ENCODE measurements at places on chromosomes 16 and 17.

GRCh38 chr16:9922441-9922840 is 259.8 kb downstream of the GRIN2A start:
- no peak for DNase-seq

- DNase-seq, result peak; percentile 19
Observed at GRCh38 chr16:31016018-31016417, 5.6 kb upstream of the STX1B start.

- no peak for DNase-seq
Observed at GRCh38 chr17:55629995-55630394, 92.7 kb downstream of the TMEM100 start.

DNA sequence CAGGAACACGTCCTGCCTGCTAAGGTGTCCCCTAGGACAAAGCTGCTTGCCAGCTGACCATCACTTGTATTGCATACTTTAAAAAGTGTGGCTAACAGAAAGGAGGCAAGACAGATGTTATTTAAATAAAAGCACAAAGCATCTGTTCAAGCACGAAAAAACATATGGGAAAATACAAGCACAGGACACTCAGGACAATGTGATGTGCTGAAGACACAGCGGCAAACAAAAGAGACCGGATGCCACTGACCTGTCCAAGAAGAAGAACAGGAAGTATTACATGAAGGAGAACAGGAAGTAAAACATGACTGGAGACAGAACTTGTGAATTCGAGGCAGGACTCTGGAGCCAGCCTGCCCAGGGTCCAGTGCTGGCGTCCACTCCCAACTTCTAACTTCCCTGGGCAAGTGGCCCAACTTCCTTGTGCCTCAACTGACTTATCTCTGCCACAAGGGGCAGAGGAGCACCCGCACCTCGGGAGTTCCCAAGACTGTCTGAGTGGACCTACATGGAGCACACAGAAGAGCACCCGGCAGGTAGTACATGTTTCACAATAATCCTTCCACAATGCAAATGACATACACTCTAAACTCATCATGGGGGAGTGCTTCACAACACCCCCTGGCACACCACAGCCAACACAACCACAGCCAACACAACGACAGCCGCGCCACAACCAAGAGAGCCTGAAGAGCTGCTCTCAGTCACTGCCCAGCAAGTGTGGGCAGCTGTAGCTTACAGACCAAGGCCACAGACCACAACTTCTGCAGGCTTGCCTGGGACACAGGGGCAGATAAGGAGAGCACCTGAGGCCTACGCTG is 36.6 kb downstream of the ANKRD11 start:
- no peak for DNase-seq

DNA sequence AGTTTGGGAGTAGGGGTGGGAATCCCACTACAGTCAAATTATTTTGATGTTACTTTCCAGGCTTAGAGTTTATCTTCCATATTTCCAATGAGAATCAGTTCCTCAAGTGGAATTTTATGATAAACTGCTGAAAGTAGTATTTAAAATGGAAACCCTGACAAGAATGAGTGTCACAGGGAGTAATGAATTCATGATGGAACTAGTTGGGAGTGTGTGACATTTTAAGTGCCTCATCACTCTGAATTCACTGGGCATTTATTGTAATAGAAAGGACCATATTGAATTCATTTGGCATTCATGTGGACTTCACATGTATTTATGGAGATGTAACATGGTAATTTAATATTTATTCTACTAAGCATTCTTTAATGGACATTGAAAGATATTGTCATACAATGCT is 320.9 kb downstream of the CDH13 start:
- no peak for DNase-seq

DNA sequence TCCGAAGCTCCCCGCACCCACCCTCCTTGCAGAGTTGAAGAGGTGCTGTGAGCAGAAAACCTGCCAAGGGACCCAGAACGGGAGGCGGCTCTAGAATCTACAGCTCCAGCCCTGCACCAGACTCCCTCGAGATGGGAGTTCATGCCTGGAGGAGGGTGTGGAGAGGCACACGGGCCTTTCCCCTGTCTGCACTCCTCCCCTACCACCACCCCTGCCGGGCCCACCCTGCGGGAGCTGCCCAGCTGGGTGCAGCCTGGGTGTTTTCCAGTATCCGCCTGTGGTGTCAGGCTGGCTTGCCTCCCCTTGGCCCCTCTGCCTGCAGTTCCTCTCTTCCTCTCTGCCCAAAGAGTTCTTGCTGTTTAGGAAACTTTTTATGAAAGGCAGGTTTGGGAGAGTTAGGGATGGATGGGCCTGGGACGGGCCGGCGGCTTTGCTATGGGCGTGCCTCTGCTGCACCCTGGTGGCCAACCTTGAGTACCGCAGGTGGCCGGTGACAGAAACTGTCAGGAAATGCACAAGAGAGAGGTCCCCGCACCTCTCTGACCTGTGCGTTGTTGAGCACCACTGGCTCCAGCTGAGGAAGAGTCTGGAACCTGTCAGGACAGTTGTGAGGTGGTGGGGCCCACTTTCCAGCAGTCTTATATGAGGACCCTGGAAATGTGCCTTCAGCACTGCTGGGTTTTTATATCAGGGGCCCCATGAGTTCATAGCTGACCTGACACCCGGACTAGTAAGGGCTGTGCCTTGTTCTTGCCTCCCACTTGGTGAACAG is 354.1 kb downstream of the SEC14L1 start:
- peak; percentile 58 for DNase-seq

- no peak for DNase-seq
Observed at GRCh38 chr17:2875608-2876007, 79.4 kb downstream of the RAP1GAP2 start.

DNA sequence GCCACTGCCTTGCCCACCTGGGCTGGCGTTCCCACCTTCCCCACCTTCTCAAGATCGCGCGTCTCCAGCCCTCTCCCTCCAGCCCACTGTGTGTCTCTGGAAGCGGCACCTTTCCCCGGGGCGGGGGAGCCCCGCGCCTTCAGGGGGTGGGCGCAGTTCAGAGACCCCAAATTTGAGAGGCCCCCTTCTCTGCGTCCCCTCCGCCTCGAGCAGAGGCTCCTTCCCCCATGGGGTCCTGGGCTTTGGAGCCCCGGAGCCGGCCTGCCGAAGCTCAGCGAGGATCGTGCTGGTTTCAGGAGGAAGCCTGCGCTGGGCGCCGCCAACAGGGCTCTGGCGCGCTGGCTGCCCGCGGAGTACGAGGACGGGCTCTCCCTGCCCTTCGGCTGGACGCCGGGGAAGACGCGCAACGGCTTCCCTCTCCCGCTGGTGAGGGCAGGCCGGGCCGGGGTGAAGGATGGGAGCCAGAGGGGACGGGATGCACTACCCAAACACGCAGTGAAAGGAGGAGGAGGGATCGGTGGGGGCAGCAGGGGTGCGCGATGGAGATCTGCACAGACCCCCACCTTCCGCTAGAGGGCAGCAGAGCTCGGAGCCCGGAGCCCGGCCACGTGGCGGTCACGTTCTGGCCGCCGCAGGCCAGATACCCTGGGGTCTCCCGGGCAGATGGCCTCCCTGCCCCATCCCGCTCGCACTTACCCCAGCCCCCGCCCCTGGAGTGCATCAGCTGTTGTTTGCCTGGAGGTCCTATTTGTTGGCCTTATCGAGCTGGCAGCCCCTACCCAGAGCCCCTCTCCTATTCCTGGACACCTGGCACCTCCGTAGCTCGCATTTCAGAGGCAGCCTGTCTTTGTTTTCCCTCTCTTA is 11.1 kb downstream of the LPO start:
- DNase-seq, result peak; percentile 16

DNA sequence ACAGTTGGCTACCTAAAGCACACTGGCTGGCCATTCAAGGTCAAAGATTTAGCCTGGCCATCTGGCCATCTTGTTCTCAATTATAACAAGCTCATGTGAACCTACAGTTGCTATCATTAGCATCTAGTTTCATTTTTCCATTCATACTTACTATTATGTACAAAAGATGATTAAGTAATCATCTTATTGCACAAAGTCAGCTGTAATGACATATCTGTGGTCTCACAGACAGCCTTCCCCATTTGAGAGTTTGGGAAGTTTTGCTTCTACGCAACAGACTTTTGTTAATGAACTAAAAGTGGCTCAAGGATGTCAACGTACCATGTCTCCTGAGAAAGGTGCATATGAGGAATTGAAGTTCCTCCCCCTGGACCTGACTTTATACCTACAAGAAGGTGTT is 51.3 kb downstream of the HS3ST3B1 start:
- DNase-seq, result no peak

DNA sequence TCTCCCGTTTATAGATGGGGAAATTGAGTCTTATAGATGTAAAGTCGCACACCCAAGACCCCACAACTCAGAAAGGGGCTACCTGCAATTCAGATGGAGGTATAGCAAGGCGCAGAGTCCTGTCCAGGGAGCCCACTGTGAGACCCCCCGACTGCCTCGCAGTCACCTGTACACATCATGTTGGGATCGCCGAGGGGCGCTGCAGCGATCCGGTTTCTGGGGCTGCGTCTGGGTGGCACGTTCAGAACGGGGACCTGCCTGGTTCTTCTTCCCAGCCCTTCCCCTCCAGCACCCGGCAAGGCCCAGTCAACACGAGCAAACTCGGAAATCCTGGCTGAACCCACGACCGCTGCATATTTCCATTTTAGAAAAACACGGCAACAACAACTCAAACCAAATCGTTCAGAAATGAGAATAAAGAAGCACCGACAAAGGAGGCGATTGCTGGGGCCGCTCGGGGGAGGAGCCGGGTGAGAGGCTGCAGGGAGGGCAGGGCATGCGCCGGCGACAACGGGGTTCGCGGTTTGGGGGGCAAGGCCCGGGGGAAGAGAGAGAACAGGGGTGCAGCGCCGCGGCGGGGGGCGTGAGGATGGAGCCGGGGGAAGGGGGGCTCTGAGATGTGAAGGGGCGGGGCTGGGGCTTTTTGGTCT is 643 bp downstream of the HSDL1 start:
- DNase-seq, result no peak

- DNase-seq, result no peak
Observed at GRCh38 chr17:76272541-76273444, 7.6 kb downstream of the UBALD2 start.

GRCh38 chr17:55172612-55173011 is 92.1 kb upstream of the HLF start:
- DNase-seq, result no peak

DNA sequence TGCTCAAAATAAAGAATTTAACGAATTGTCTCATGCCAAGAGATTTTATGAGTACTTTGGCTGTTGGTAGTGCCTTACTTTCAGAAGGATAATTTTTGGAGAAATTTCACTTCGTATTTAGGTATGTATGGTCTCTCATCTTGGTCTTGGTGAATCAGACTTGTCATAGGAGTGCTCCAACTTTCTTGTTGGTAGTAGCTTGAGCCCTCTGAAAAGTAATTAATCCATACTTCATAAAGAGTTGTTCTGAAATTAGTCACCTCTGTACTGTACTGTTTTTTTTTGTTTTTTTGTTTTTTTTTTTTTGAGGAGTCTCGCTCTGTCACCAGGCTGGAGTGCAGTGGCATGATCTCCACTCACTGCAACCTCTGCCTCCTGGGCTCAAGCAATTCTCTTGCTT is 11.6 kb downstream of the ZNRF1 start:
- no peak for DNase-seq

DNA sequence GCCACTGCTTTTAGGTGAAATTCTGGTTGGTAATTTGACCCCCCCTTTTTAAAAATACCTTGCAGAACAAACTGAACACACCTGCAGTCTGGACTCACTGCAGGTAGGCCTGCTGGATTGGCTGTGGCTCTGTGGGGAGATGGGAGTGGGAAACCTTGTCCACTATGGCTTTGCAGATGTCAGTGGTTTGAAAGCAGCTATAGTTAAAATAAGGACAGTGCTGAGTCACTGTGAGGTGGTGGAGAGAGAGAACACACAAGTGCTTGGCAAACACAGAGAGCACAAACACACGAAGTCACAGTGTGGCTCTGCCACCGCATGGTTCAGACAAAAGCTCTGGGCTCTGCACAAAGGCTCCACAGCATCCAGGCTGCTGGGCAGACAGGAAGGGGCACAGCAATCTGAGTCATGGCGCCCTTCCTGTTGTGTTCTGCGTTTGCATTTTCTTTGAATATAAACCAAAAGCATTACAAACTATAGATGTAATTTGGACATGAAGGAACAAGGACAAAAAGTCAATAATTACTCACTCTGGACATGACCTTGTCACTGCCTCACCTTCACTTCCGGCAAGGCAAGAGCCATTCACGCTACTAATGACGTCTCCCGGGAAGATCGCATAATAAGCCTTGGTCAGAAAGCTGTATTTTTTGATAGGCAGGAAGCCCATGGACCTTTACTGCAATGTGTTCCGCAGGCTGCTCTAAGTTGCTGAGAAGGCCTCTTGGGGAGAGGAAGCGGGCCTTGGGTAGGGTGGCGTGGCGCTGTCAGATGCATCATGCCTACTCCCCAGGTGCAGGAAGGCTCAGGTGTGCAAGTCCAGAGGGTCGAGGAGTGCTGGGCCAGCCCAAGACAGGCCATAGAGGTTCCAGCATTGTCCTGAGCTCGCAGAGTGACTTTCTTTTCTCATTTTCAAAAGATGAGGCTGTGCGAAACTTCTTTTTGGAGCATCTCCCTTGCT is 60.1 kb upstream of the MED9 start:
- DNase-seq, result peak; percentile 79

DNA sequence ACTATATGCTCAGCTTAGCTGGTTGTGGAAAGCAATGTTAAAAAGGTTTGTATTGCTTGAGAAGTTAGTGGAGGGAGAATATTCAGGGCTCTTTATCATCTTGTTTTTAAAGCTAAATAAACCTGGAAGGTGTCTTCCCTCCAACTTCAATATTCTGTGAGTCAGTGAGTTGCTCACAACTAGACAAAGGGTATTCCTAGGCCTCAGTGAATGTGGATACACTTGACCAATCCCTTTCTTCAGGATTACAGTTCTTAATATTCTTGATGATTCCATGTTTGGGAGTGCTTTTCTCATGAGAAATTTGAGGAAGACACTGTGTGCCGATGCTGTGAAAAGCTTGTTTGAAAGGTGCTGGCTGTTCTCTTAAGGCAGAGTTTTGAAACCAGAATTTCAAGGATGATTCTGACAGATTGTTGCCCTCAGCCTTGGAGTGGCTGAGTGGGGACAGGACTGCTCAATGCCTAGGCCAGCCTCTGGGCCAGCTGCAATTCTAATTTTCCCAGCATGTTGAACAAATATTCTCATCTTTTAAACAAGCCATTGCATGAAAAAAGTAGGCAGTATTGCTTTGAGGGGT is 30.1 kb downstream of the MAP2K4 start:
- DNase-seq, result no peak

DNA sequence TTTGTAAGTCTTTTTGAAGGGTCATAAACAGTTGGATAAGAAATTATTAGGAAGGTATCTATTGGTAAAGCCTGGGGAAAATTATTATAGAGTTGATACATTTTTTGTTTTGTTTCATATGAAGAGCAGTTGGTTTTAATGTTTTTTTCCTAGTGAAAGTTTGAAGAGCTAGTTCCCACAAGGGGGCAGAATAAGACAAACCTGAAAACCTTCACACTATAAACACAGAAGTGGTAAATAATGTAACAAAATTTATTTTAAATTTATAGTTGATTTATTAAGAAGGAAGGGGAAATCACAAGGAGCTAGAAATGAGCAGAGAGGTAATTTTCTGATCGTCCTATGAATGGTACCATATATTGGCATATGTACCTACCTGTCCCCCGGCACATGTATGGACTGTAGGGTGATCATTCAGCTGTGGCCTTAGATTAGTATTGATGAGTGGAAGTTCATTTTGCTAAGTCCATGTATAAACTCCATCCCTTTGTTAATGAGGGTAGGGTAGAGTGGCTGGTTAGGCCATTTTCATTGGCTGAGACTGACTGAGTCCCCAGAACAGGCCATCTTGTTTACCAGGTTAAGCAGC is 116.3 kb downstream of the TANC2 start:
- peak; percentile 23 for DNase-seq

GRCh38 chr17:4110152-4110551 is 32.7 kb downstream of the ZZEF1 start:
- DNase-seq, result no peak

GRCh38 chr17:7046127-7046724 is 2.3 kb upstream of the SLC16A11 start:
- DNase-seq, result no peak

- no peak for DNase-seq
Observed at GRCh38 chr16:79672524-79672923, 72.0 kb upstream of the MAF start.

Measured in RPMI7951 (cell line).